Right renal pelvis (tissue), 4 donors: ENCODE measurements at places on chromosomes 3 and 15. TPM values are rescaled to one million over a fixed set of nuclear protein-coding genes. Genes with fewer than 3 reads are reported as not detected.

Gene TAGLN3
- 2.2 TPM for polyA plus RNA-seq

DNA sequence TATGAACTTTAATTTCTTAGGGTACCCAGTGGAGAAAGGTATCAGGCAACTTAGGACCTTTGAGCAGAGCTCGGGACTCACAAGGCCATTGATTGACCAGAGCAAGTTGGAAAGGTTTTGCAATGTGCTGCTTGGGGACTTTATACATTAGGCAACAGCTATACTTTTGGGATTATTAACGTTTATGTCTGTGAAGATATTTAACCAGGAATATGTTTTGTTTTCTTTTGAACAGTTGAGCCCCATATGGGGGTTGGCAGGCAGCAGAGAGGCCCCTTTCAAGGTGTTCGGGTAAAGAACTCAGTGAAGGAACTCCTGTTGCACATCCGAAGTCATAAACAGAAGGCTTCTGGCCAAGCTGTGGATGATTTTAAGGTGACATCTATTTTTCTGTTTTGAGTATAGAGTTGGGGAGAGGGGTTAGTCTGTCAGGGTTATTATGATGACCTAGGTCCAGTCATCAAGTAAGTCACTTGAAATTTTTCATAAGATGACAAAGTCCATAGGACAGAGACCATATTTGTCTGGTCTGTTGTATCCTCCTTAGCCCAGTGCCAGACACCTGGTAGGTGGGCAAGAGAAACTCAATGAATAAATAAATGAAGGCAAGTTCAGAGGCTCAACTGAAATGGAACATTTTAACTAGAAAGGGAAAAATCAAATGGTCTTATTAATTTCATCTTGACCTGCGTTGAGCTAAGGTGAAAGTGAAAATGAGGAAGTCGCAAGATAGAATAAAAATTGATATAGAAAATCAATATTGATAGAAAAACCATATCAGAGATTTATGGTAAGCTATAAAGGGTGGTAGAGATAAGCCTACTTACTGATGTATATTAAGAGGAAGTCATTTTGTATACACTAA is 2.8 kb downstream of the NFKBIZ start:
- DNase-seq = no peak

DNA sequence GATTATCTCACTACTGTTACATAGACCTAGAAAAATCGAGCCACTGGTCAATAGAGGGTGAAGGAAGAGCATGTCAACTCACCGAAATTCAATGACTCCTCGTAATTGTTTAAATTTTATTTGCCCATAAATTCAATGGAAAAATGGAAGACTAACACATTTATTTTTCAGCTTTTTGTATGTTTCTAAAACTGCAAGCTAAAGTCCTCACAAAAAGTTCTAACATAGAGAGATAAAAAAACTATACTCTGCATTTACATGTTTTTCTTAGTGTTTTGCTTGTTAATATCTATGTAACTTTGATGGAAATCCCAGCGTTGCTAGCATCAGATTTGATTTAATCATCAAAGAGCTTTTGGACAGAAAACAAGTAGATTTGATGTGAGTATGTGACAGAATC is 6.8 kb downstream of the ARPP21 start:
- no peak for DNase-seq

- no peak for DNase-seq
Observed at GRCh38 chr3:37864904-37865303, 3.2 kb downstream of the CTDSPL start.

Gene ZMYND10
- 3.8 TPM for polyA plus RNA-seq

DNA sequence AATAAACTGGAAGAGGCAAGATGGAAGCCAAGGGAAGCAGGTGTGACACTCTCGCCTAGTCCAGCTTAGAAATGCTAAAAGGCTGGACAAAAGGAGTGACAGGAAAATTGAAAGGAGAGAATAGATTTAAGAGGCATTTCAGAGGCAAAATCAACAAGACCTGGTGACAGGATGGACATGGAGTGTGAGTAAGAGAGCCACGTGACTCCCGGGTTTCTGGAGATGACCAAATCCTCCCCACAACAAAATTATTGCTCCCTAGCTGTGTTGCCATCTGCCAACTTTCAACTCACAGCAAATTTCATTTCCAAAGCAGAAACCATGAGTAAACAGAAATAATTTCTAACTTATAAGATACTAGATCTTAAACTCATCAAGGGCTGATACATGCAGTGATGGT is 52.6 kb downstream of the MTHFS start:
- DNase-seq = no peak

DNA sequence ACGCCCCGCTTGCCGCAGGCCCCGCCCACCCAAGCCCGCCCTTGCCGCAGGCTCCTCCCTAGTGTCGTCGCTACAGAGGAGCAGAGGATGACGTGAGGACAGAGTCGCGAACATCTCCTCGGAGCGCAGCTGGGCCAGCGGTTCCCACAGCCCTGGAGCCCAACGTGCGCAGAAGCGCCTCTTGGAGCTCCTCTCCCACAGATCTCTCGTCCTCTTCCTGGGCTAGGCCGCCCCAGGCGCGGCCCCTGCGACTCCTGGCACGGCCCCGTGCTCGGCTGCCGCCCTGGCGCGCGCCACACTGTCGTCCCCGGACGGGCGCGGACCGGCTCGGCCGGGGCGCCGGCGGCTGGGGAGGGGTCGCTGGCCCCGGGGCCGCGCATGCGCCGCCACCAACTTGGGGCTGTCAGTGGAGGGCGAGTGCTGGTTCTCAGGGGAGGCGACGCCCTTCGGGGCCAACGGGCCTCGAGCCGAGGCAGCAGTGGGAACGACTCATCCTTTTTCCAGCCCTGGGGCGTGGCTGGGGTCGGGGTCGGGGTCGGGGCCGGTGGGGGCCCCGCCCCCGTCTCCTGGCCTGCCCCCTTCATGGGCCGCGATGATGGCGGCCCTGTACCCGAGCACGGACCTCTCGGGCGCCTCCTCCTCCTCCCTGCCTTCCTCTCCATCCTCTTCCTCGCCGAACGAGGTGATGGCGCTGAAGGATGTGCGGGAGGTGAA is at the start of gene TRPC1:
Gene TRPC1 (plus strand): TSS at position 67 of the 714 bp plus-strand sequence. CDS start 526 bp downstream, at position 593.
- peak; percentile 74 for DNase-seq

Gene ALDH1A2
- polyA plus RNA-seq = 289 TPM

Gene RTP1
- not detected for polyA plus RNA-seq
